ENCODE measurements at places on chromosomes 13 and 19. TPM values are rescaled to one million over a fixed set of nuclear protein-coding genes. Genes with fewer than 3 reads are reported as not detected.
A peak's percentile ranks its signal among the peaks of the same experiment; 100 is the strongest.

RASGRP4 gene
- 3.9 TPM for total RNA-seq

PMIS2 gene
- not detected for total RNA-seq

CDK8 gene
- total RNA-seq: 21.6 TPM

FAM83E gene
- 1.3 TPM for total RNA-seq

RASAL3 gene
- total RNA-seq: 0.87 TPM

DNA sequence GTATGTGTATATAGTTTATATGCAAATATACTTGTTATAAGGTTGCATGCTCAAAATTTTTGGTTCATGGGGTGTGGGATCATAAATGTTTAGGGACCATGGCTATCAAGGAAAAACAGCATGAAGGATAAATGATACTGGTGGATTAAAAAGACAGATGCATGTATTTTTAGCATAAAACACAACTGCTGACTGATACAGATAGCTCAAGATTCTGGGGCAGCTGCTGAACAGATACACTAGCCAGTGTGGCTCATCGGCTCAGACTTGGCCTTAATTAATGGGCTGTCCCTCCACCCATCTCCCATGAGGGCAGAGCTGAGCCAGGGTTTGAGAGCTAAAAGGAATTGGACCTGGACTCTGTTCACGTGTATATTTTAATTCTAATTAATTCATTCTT is 11.4 kb downstream of the ALOX5AP start:
- no peak for DNase-seq

DNA sequence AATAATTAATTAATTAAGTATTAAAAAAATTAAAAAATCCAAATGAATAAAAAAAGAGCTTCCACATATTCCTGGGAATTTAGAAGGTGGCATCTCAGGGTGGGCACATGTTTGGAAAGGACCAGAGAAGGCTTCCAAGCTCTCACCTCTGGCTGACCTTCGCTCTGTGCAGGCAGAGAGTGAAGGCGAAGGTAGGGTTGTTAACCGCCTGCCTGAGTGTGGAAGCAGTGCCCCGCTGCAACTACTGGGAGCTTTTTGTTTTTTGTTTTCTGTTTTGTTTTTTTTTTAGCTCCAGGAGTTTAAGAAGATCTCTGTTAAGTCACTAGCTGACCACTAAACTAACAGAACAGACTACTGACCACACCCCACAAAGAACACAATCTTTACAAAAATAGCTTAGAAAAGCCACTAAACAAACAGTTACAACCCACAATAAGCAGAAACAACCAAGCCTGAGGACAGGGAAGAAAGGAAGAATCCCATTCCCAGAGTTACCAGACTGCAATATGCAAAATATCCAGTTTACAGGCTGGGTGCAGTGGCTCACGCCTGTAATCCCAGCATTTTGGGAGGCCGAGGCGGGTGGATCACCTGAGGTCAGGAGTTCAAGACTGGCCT is 11.4 kb downstream of the ZNF541 start:
- DNase-seq: no peak

- DNase-seq: no peak
Measured at GRCh38 chr19:6796278-6796677, 23.8 kb downstream of the VAV1 start.

- no peak for DNase-seq
Measured at GRCh38 chr19:17944301-17944700, 11.5 kb downstream of the CCDC124 start.

DNA sequence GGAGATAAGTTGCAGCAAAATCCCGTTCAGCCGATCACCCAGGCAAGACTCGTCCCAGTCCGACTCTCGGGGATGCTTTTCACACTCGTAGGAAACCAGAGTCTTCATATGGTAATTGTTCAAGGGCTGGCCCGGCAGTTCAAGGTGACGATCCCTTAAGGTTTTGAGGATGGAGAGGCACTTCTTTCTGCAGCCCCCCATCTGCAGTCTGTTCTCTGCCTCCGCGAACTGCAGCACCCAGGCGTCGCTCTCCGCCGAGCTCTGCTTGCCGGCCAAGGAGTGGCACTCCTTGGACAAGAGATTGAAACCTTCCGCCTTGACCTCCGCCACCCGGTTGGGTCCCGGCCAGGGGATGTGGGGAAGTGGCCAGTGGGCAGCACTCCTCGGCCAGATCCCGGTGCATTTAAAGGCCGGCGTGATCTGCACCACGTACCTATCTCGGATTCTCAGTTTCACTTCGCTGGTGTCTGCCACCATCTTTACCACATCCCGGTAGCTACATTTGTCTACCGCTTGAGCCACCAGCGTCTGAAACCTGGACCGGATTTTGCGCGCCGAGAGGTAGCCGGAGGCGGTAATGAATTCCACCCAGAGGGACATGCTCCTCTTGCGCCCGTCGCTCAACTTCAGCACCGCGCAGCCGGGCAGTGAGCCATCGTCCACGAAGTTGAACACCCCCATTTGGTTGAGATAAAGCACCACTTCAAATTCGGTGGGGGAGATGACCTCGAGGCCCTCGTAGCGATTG is 1.1 kb downstream of the MAB21L1 start:
- DNase-seq: no peak

DNA sequence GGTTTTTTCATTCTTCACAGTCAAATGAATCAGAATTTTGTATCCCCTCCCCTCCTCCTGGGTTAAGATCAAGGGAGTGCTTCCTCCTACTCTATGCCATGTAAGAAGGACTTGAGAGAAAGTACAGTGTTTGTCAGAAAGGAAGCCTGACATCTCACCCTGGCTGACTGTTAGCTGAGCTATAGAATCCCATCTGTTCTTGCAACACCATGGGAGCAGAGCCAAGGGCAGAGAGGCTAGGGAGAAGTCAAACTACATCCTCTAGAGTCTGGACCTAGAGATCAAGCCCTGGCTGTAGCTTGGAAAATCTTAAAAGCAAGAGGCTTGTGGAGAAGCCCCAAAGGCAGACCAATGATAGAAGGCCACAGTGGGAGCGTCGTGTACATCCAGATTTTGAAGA is 145.9 kb downstream of the OLFM4 start:
- DNase-seq: no peak

GRCh38 chr19:45016388-45017314 is 15.4 kb downstream of the RELB start:
- peak; percentile 71 for DNase-seq

GRCh38 chr13:64057372-64058020 is 2641.8 kb upstream of the PCDH20 start:
- DNase-seq: no peak

DNA sequence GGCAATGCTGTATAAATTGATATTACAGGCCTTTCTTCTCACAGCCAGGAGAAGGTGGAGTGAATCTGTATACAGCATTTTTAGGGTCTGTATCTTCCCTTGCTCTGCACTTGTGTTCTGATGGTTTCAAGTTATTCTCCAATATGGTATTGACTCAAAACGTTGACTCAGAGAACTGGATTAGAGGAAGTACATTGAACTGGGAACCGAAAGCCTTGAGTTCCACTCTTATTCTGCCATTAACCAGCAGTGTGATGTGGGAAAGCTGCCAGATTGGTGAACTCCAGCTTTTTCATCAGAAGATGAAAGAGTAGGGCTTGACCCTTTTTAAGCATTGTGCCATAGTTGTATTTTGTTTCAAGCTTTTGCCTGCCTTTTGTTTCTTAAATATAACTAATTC is 167.7 kb downstream of the SPRY2 start:
- no peak for DNase-seq

- DNase-seq: no peak
Measured at GRCh38 chr19:5062799-5063198, 93.9 kb downstream of the KDM4B start.

DNA sequence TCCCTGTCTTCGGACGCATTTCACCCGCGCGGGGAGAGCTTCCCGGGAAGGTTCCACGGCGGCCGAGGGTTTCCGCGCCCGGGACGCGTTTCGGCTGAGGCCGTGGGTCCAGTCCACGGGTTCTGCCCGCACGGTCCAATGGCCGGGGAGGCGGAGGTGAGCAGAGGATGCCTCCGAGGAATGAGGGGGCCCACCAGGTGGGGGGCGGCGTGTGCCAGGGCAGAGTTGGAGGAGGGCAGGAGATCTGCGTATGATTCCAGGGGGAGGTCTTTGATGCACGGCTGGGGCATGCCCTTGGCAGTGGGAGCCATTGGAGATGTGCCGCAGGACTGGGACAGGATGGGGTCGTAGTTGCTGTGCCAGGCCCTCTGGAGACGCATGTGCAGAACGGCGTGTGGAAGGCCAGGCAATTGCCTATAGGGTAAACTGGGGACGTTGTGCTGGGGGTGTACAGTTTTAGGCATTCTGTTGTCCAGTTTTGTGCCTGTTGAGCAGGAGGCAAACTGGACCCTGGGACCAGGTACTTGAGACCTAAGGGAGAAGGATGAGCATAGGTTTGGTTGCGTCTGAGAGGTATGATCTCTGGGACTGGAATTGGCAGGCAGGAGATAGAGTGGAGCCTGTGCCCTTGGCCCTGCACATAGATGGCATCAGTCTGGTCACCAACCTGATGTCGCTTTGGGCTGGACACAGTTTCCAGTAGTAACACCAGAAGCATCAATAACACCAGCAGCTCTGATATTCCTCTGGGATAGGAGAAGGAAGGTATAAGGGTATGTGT is 751 bp downstream of the ZNF584 start:
- no peak for DNase-seq

Measured in K562 (cell line).